OCI-LY7 (cell line): ENCODE measurements at places on chromosomes 12 and 14. TPM values are rescaled to one million over a fixed set of nuclear protein-coding genes. Genes with fewer than 3 reads are reported as not detected.

DNA sequence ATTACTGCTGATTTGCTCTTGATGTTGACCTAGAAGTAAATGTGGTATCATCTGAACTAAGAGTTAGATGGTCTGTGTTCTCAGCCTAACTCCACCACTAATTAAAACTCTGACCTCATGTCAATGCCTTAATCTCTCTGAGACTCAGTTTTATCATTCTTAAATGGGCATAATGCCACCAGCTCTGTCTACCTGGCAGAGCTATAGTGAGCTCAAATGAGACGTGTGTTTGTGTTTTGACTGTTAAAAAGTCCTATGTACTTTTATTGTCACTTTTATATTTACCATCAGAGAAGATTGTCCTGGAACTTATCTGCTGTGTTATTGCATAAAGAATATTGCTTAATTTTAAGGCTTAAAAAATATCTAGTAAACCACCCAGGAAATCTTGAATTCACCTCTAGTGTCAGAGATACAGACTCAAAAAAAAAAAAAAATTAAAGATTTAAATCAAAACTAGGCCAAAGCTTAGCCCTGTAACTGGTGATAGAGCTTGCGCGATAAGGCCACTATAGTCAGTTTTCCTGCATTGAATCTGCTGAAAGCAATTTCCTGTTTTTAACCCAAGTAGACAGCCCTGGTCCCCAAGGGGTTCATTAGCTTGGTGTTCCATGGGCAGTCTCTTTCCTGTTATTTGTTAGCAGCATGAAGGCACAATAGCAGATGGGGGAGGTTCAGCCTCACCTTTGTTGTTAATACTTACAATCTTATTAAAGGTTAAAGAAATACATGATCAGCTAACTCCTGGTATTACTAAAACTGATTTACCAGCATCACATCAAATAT lies 261.8 kb downstream of the ATP23 start:
- peak; percentile 77 for DNase-seq

DNA sequence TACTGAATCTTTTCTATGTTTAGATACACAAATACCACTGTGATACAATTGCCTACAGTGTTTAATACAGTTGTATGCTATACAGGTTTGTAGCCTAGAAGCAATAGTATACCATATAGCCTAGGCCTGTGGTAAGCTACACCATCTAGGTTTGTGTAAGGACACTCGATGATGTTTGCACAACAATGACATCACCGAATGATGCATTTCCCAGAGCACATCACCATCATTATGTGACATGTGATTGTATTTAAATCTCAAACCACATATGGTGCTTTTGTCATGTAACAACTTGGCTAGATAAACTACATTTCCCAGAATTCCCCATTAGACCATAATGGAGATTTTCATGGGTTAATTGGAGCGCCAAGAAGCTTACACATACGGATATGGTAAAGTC lies 128.4 kb upstream of the CPNE8 start:
- DNase-seq, result no peak

DNA sequence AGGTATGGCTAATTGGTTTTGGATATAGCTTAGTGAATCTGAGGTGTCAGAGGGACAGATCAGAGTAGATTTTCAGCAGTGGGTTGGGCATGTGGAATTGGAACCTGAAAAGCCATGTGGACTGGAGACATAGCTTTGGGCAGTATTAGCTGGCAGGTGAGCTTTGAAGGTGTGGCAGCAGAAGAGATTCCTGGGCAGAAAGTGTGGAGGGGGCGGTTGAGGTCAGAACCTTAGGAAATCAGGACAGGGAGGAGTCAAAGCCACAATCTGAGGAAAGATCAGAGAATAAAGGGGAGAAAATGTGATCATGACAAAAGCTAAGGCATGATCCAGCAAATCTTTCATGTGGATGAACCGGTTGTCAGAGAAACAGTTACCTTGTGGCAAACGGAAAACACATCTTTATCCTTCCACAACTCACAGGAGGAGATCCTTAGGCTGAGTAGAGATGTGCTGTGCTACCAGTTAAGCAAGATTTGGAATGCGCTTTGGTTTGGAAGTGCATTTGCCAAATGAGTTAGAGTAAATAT lies 56.4 kb downstream of the PTGER2 start:
- DNase-seq, result no peak

- DNase-seq, result no peak
These were observed 507 bp downstream of the AQP5 start for GRCh38 chr12:49961993-49962764.

DNA sequence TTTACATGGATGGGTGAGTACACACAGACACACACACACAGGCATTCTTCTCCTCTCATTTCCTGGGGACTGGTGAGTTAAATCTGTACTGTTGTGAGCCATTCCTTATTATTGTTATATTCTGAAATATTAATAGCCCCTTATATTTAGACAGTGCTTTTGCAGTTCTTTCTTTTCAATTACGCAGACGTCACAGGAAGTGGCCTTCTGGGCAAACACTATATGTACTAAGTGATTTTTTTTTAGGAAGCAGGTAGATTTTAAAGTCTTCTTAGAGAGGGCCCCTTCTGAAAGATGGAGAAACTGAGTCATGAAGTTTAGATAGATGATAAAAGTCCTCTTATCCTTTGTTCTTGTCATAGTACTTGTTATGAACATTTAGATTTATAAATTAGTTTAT lies 1213.6 kb downstream of the VRK1 start:
- no peak for DNase-seq

Gene MGST1
- 66.7 and 67.4 TPM in 2 replicates for total RNA-seq

Gene BHLHE41
- total RNA-seq, result not detected in 2 replicates

Gene TAS2R50
- total RNA-seq, result 0.76 and 1.4 TPM in 2 replicates

GRCh38 chr12:78698747-78699146 lies 165.8 kb upstream of the SYT1 start:
- no peak for DNase-seq

DNA sequence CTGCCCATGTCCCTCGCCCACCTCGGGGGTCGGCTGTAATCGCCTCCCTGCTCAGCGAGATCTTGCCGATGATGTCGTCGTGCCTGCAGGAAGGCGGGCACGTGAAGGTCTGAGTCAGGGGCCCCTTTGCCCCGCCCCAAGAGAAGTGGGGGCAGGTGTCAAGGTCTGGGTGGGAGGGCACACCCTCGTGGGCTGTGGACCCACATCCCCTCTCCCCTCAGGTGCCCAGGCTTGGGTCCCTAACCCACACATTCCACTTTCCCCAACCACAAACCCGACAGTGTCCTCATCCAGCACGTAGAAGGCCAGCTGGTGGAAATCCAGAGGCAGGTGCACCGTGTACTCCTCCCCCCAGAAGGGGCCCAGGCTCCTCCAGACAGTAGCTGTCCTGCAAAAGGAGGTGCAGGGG lies 7.8 kb downstream of the RASAL1 start:
- DNase-seq, result no peak

DNA sequence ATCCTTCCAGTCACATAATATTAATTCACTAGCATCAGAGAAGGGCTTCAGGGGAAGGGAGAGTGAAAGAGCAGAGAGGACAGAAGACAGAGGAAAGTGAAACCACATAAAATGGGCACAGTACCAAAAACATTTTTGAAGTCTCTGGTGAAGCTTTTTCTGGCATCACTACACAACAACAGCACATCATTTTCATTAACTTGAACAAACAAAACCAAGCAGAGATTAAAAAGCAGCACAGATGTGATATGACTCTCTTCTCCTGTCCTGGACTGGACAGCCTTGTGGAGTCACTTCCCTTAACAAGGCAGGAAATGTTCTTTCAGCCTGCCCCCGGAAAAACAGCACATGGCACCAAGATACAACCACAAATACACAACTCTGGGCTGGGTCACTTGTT lies 112.0 kb downstream of the TSPAN8 start:
- DNase-seq, result no peak

DNA sequence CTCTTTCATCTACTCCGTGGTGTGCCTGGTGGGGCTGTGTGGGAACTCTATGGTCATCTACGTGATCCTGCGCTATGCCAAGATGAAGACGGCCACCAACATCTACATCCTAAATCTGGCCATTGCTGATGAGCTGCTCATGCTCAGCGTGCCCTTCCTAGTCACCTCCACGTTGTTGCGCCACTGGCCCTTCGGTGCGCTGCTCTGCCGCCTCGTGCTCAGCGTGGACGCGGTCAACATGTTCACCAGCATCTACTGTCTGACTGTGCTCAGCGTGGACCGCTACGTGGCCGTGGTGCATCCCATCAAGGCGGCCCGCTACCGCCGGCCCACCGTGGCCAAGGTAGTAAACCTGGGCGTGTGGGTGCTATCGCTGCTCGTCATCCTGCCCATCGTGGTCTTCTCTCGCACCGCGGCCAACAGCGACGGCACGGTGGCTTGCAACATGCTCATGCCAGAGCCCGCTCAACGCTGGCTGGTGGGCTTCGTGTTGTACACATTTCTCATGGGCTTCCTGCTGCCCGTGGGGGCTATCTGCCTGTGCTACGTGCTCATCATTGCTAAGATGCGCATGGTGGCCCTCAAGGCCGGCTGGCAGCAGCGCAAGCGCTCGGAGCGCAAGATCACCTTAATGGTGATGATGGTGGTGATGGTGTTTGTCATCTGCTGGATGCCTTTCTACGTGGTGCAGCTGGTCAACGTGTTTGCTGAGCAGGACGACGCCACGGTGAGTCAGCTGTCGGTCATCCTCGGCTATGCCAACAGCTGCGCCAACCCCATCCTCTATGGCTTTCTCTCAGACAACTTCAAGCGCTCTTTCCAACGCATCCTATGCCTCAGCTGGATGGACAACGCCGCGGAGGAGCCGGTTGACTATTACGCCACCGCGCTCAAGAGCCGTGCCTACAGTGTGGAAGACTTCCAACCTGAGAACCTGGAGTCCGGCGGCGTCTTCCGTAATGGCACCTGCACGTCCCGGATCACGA lies 2.2 kb downstream of the SSTR1 start:
- DNase-seq, result no peak

Gene KCNC2
- total RNA-seq, result not detected in 2 replicates

GRCh38 chr14:36479344-36479743 lies 40.7 kb downstream of the NKX2-1 start:
- DNase-seq, result no peak

DNA sequence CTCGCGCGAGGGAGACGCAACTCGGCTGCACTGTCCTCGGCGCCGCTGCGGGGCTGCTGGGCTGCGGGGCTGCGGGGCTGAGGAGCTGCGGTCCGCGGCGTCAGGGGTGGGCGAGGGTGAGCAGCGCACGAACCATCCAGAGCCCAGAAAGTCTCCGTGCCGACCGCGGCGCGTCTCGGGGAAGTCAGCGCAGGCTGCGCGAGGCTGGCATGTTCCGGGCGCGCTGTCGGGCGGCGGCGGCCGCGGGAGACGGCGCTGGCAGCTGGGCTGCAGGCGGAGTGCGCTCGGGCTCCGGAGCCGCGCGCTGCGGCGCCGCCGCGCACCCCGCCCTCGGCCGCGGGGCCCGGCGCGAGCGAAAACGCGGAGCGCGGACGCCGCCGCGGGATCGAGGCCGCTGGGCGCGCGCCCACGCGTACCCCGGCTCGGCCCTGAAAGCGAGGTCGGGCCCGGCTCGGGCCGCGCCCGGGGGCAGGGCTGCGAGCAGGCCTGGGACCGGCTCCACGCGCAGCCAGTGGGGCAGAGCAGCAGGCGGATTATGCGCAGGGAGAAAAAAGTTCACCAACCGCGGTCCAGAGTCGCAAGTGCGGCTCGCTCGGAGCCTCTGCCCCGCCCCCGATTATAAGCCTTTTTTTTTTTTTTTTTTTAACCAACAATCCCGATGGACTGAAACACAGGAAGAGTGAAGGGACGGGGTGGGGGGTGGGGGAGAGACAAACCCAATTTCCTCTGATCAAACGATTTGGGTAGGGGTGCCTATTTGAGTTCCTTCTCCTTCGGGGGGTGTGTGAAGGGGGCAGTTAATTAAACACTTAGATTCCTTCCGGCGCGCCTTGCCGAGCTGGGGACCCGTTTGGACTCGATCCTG lies at the start of gene PRICKLE1:
Gene PRICKLE1, minus strand, starts transcription at position 282 of the 865 bp plus-strand sequence. CDS start 117,230 bp downstream, outside the sequence.
- DNase-seq, result peak; percentile 46

GRCh38 chr12:70664465-70664881 lies 27.2 kb upstream of the PTPRB start:
- no peak for DNase-seq

DNA sequence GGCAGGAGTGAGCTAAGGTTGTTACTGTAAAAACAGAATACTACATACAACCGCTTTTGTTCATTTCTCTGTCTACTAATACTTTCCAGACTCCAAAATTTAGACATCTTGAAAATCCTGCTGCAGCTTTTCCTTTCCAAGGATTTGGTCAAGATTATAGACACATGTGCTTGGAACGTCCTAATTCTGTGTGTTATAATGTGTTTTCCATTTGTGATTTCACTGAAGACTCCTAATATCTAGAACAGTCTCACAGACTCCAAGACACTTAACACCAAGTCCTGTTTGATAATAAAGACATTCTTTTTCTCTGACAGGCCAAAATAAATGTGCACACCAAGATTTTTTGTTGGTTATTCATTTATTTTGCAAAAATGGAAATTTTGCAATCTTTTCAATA lies 41.8 kb upstream of the TMTC2 start:
- no peak for DNase-seq

Gene CD163
- total RNA-seq, result not detected in 2 replicates

Gene SMOC1
- not detected in 2 replicates for total RNA-seq

DNA sequence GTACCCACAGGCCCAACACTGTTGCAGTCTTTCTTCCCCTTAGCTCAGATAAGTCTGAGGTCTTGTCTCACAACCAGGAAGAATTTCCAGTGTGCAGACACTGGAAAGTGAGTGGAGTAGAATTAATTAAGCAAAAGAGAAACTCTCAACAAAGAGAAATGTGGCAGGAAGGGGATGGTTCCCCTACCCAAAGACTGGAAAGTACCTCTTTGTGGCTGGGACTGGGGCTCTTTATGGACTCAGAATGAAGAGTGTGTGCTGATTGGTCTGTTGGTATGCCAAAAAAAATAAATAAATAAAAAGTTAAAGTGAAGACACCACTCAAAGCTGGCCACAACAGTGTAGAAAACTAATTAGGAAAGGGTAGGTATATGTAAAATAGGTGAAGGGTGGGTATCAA lies 26.4 kb downstream of the GLIPR1L1 start:
- DNase-seq, result no peak

- no peak for DNase-seq
These were observed 266.4 kb downstream of the NAV3 start for GRCh38 chr12:78096909-78097597.

Gene CMA1
- total RNA-seq, result not detected in 2 replicates

- no peak for DNase-seq
These were observed 1.9 kb downstream of the BMP4 start for GRCh38 chr14:53954551-53955228.

Gene GALNT9
- not detected in 2 replicates for total RNA-seq

GRCh38 chr12:53533471-53533870 lies 26.2 kb upstream of the NPFF start:
- no peak for DNase-seq

GRCh38 chr14:81245771-81246170 lies 25.0 kb upstream of the GTF2A1 start:
- no peak for DNase-seq

- peak; percentile 70 for DNase-seq
These were observed 119.7 kb upstream of the TMCC3 start for GRCh38 chr12:94769776-94770759.
